ENCODE measurements at places on chromosomes 11 and 22. TPM values are rescaled to one million over a fixed set of nuclear protein-coding genes. Genes with fewer than 3 reads are reported as not detected.
A peak's percentile ranks its signal among the peaks of the same experiment; 100 is the strongest.

DNA sequence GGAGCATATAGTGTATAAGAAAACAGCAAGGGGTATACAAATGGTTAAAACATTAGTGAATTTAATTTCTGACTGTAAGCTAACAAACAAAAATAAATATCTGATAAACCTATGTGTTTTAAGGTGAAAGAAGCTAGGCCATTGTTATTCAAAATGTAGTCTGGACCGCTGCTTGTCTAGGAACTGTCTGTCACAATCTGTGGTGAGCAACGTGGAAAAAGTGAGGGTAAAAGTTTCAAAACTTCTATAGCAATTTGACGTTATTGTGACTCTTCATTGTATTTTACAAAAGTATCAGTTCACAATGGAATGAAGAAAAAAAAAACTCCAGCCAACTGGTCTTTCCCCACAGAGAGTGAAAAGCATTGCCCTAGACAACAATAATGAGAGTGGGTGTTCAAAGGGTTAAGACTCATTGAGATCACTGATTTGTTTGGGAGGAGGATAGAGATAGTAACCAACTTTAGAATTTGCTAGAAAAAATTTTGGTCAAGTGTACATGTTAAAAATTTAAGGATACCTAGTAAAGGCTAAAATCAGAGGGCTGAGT lies 79.1 kb downstream of the UVRAG start:
- DNase-seq: no peak

DNA sequence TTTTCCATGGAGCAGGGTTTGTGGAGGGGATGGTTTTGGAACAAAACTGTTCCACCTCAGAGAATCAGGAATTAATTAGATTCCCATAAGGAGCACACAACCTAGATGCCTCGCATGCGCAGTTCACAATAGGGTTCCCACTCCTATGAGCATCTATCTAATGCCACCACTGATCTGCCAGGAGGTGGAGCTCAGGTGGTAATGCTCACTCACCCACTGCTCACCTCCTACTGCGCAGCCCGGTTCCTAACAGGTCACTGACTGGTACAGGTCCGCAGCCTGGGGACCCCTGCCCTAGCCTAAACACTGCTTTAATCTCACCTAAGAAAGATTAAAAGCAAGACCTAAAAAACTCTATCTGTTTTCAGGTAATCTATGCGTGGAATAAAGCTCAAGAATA lies 553.0 kb downstream of the JRKL start:
- DNase-seq: no peak

DNA sequence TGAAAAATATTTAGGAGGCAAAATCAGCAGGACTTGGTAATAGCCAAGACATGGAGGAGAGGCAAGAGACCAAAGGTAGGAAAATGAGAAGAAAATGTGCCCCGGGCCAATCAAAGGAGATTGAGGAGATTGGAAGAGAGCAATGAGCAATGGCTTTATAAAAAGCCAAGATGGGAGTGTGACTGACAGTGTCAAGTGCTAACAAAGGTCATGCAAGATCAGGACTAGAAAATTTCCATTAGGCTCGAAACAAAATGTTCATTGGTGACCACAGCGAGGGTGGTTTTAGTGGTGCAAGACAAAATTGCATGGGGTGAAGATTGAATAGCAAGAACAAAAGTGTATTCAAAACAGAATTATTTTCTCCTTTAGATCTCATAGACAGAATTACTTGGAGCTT lies 45.2 kb upstream of the TBCEL start:
- DNase-seq: no peak

- no peak for DNase-seq
Observed at GRCh38 chr11:126502159-126502558, 146.7 kb downstream of the ST3GAL4 start.

DNA sequence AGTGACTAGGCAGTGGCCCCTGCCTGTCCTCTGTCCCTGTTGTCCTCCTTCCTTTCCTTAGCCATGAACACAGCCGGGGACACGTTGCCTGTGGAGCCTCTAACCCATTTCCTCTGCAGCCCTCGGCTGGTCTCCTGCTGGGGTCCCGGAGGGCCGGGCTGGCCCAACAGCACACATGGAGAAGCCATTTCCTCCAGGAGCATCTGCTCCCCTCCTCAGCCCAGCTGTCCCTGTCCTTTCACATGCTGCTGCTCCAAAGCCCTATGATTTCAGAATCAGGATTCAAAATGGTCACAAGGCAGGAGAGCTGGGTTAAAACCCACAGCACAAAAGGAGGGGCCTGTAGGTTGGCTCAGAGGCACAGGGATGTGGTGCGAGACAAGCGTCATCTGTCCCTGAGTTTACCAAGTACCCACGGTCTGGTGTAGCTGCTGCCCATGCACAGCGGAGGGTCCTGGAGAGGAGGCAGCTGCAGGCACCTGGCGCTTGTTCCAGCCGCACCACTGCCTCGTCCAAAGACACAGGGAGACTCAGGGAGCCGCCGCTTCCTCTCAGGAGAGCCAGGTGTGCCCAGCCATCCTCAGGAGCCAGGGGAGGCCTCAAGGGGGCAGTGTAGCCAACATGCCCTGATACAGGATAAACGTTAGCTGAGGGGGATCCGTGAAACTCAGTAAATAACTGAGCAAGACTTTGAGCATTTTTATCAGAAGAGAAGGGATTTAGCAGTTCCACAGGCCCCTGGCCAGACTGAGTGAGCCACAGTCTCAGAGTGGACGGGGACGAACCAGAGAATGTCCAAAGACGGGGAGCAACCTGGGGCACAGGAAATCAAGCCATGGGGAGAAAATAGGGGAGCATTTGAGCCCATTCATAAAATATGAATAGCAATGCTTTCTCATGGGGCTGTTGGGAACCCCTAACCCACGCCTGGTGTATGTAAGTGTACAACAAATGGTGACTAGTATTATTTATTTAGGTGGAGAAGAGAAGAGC lies 3.9 kb upstream of the VSIG10L2 start:
- peak; percentile 27 for DNase-seq

GRCh38 chr11:46222490-46223251 lies 54.8 kb upstream of the CREB3L1 start:
- DNase-seq: no peak

- DNase-seq: no peak
Observed at GRCh38 chr11:19345519-19345847, 104.7 kb upstream of the E2F8 start.

DNA sequence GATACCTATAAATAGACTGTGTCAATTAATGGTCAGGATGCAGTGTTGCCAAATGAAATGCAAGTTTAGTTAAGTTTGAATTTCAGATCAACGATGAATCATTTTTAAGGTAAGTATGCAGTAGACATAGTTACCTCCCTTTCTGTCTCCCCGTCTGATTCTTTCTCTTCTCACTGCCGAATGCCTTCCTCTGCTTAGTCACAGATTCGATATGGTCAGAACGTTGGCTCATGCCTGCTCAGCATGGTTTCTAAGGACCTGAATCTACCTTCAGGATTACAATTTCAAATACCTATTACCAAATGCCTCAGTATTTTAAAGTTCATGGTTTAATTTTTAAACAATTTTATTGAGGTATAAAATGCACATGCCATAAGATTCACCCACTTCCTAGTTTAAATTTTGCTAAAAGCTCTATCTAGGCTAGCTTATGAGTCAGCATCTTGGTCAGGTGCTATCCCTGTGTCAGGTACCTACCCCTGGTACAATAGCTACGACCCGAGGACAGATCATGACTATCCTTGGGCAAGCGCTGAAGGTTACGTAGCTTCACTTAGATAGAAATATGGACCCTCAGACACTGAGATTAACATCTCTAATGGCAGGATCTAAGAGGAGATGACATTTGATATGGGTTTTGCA lies 78.2 kb upstream of the SPON1 start:
- DNase-seq: no peak

GRCh38 chr22:35643991-35644390 lies 4.3 kb upstream of the APOL6 start:
- DNase-seq: no peak

DNA sequence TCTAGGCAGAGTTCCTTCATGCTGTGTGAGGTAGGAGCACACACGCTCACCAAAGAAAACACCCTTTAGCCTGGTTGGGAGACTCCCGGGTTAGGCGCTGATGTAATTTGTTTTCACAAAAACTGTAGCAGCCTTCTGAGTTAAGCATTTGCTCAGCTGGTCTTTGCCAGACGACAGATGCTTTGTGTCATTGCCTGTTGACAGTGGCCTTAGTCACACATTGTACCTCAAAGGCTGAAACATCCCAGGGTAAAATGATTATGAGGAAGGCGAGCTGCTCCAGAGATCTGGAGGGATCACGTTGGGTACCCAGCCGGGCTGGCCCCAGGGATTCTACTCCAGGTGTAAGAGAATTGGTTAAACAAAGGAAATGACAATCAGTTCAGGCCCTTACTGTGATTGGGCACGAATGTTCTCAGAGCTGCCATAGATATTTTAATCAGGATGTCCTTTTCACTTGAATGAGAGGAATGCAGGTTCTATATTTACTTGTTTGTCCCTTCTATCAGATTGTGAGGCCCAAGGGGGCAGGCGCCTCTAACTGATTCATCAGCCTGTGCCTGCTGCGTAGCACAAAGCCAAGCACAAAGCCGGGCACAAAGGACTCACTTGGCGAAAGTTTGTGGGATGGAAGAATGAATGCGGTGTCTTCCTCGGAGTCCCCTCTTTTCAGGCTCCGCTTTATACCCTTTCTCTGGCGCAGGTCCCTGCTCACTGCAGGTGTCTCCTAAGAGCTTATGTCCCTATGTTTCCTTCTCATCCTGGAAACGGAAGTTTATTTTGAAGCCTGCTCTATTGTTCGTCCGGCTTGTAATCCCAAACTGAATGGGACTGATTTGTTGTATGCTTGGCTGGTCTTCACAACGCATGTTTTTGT lies 47.1 kb downstream of the ADM start:
- DNase-seq: no peak

DNA sequence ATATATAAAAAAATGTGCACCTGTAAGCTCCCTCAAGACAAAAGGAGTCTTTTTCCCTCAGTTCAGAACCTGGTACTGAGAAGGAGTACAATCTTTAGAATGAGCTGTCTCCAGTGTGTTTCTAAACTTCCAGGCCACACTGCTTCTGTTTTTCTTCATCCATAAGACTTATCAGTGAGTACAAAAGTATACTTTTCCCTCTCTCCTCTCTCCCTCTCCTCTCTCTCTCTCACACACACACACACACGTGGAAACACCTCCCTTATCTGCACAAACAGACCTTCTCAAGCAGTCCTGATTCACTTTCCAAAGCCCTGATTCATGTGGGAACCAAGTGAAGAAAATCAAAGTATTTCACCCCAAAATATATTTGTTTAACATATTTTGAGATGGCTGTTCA lies 220.7 kb upstream of the UBASH3B start:
- DNase-seq: no peak

GRCh38 chr11:116082256-116082655 lies 578.0 kb upstream of the CADM1 start:
- no peak for DNase-seq

GRCh38 chr11:15185021-15185420 lies 70.3 kb downstream of the INSC start:
- DNase-seq: no peak

DNA sequence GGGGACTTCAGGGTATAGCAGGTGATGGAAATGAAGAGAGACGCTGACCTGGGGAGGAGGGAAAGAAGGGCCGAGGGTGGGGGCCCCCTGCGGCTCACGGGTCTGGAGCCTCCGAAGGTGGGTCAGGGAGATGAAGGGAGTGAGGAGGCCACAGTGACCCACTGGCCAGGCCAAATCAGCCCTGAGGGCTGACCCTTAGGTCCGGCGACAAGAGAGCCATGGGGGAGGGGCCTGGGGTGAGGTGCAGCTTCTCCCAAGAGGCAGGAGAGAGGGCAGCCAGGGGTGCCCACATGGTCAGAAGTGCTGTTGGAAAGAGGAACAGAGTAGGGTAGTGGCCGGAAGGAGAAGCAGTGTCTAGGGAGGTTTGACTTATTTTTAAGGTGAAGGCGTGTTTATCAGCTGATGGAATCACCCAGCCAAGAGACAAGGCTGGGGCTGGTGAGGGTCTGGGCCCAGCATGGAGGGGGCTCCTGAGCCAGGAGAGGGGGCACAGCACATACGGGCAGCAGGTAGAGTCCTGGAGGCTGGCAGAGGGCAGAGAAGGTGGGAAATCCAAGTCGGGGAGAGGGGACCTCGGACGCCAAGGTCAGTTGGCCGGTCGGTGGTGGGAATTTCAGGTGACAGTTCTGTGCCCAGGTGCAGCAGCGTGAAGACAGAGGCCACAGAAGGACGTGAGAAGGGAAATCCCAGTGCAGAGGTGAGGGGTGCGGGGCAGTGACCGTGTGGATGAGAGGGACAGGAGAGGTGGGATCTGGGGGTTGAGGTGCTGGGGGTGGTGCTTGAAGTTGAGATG lies 49.0 kb downstream of the LINC01488 start:
- no peak for DNase-seq

DNA sequence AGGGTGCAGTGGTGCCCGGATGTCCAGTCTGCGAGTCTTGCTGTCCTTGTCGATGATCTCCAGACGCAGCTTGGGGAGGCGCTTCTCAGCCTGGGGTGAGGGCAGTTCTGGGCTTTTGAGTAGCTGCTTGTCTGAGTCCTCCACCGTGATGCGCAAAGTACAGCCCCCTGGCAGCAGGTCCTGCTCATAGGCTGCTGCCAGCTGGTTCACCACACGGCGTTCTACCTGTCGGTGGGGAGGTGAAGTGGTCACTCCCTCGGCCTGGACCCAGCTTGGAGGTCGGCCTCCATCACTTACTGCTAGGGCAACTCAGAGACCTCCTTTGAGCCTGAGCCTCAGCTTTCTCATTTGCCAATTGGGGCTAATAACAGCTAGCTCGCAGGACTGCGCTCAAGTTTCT lies 49.4 kb upstream of the PHOX2A start:
- no peak for DNase-seq

DNA sequence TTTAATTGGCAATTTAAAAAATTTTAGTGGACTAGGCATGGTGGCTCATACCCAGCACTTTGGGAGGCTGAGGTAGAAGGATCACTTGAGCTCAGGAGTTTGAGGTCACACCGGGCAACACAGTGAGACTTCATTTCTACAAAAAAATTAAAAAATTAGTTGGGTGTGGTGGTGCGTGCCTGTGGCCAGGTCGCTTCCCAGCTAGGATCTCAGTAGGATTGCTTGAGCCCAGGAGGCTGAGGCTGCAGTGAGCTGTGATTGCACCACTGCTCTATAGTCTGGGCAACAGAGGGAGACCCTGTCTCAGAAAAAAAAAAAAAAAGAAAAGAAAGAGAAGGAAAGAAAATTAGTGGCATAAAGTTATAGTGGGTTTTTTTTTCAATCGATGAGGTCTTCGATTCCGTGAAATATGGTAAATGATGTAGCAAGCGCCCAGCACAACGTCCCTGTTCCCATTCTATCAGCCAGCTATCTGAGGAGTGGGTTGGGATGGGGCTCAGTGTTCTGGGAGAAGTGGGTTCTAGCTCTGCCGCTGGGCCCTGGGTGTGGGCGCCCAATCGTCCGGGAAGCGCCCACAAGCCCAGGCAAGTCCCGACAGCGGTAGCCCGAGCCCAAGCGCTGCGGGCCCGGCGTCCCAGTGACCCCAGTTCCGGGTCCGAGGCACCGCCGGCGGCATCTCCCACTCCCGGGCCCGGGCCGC lies 1.4 kb downstream of the FOSL1 start:
- DNase-seq: no peak

- no peak for DNase-seq
Observed at GRCh38 chr11:28793282-28793738, 685.1 kb downstream of the METTL15 start.

- no peak for DNase-seq
Observed at GRCh38 chr11:35992548-35992947, 48.7 kb downstream of the LDLRAD3 start.

Gene TMEM191B
- total RNA-seq: not detected

Gene ANO9
- total RNA-seq: 21.7 TPM

Gene MYRF
- total RNA-seq: 0.08 TPM

Gene TMEM151A
- 0.11 TPM for total RNA-seq

Gene ANO3
- total RNA-seq: not detected
